Activated CD8-positive, alpha-beta memory T cell treated with anti-CD3 and anti-CD28 coated beads for 48 hours (primary cell): ENCODE measurements at places on chromosomes 7 and 10.

GRCh38 chr7:47580811-47581331 lies 1.0 kb downstream of the TNS3 start:
- no peak for DNase-seq

- DNase-seq = no peak
Observed at GRCh38 chr10:32377458-32378259, 30.7 kb upstream of the EPC1 start.

- DNase-seq = no peak
Observed at GRCh38 chr10:58642283-58642682, 129.6 kb downstream of the BICC1 start.

DNA sequence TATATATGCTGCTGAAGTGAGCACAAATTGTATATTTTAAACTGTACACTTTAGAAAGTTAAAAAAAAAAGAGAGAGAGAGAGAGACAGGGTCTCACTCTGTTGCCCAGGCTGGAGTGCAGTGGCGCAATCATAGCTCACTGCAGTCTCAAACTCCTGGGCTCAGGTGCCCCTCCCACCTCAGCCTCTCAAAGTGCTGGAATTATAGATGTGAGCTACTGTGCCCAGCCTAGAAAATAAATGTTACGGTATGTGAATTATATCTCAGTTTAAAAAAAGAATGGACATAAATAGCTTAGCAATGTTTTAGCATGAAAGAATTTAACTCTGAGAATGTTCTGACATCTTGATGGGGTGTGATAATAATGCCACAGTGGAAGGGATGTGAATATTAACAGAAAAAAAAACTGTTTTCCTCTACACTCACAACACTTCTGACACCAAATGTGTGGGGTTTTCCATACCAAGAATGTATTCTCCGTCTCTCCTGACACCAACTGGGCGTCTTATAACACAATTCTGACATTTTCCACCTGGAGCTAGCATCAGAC lies 162.1 kb downstream of the PLCE1 start:
- no peak for DNase-seq

DNA sequence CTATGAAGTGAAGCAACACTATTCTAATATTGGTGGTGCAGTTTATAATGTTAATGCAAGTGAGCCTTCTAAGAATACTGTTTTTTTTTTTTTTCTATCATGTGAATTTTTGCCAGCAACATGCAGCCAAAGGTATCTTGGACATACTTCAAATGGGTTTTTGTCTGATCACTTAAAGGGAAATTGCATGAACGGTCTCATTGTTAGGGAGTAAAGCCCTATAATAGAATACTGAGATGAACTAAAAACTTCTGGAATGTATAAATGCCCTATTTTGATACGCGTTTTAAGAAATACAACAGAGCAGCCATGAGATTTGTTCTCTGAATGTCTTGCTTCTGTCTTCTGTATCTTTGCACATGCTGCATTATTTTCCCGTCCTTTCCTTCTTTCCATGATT lies 10.5 kb upstream of the MDFIC start:
- DNase-seq = no peak

DNA sequence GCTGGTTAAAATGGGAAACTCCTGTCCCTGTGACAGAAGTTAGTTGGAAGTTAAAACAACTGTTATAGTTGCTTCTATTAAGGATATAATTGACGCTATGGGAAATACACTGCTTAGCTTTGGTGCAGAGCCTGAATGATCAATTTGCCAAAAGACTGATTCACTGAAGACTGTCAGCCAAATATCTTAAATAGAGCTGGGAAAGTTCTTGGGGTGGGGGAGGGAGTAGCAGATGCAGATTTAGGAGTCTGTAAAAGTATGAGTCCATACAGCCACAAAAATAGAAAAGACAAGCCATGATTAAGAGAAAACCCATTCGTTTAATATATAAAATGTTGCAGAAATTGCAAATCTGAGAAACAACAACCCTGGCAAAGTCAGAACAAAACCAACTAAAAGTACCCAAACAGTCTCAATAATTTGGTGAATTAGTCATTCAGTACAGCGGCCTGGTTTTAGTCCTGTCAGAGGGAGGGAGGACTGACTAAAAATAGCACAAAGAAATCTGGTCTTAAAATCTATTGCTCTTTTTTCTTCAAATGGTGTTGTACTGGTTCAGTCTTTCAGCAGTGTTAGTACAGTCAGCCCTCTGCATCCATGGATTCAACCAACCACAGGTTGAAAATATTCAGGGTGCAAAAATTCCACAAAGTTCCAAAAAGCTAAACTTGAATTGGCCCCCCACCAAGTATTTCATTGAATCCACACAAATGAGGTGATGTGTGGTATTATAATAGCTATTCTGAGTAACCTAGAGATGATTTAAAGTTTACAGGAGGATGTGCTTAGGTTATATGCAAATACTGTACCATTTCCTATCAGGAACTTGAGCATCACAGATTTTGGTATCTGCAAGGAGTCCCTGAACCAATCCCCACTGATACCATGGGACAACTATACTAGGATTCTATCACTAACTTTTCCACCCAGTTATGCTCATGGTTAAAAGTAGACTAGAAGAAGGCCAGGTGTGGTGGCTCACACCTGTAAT lies 30.0 kb downstream of the STK17A start:
- DNase-seq = no peak

DNA sequence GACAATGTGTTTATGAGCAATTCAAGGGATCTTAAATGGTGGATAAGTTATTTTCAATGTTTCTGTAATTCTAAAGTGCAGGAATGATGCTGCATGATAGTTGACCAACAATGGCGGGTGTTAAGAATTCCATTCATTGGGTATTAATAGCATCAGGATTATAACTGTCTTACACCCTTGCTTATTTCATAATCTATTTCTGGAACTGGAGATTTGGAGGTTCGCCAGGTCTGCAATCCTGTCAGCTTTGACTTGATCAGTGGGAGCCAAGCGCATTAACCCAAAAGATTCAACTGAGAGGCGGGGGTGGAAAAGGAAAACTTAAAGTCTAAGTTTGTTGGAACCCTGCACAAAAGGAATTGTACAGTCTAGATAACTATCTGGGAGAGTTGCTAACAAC lies 114.9 kb upstream of the ZEB1 start:
- DNase-seq = no peak
